ENCODE measurements at places on chromosomes 7 and 10. TPM values are rescaled to one million over a fixed set of nuclear protein-coding genes. Genes with fewer than 3 reads are reported as not detected.

COL1A2 gene
- polyA plus RNA-seq = 48.3 TPM

- no peak for DNase-seq
Observed at GRCh38 chr10:34187201-34187600, 627.9 kb downstream of the PARD3 start.

NUTM2B gene
- 4.3 TPM for polyA plus RNA-seq

GRCh38 chr10:3729397-3729976 is 55.5 kb downstream of the KLF6 start:
- DNase-seq = no peak

DNA sequence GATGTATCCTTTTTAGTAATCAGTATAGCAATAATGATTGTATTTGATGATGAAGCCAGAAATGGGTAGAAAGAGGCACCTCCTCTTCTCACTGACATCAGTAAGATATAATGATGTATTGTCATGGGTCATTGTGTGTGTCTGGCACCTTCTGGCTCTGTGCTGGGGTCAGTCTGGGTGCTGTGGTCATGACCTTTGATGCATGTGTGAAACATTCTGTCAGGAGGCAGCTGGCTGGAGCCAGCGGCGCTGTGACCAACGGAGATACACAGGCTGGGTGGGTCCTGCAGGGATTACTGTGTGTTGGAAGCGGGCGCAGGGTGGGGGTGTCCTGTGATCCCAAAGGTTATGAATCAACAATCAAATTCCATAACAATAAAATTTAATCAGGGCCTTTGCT is 35.2 kb downstream of the EEPD1 start:
- no peak for DNase-seq

MKRN1 gene
- polyA plus RNA-seq = 41.8 TPM

GRCh38 chr7:105097619-105098018 is 83.6 kb downstream of the KMT2E start:
- no peak for DNase-seq

GRCh38 chr7:37040330-37040729 is 316.0 kb upstream of the AOAH start:
- no peak for DNase-seq

- DNase-seq = no peak
Observed at GRCh38 chr7:135714534-135715009, 13.4 kb downstream of the SLC13A4 start.

GRCh38 chr7:90232430-90232829 is 12.5 kb upstream of the CFAP69 start:
- no peak for DNase-seq

PNLIPRP1 gene
- 0.23 TPM for polyA plus RNA-seq

DNA sequence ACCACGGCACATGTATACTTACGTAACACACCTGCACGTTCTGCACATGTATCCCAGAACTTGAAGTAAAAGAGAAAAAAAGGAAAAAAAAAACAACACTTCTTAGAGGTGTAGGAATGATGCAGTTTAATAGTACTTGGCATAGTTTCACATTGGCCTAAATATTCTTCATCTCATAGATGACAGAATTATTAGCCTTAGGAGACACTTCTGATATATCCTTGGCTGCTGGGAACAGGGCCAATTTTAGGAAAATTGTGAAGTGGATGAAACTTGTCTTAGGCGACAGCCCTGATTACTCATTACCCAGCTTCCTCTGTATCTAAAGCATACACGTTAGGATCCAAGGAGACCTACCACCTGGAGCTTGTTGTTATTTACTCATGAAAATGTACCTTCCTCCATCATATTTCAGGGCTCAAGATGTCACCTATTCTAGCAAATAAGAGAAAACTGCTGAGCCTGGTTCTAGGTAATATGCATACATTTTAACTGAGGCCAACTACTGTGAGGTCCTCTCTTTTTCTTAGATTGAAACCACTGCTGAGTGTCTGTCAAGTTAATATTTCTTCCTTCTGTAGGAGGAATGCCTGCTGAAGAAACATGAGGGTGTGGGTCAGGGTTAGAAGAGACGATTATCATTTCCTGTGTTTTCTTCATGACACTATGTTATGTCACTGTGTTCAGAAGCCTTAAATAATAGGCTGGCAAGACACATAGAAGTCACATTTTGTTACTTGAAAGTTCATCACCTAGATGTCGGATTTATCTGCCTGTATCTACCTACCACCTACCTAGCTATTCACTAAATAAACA is 44.3 kb downstream of the CPED1 start:
- no peak for DNase-seq

DNA sequence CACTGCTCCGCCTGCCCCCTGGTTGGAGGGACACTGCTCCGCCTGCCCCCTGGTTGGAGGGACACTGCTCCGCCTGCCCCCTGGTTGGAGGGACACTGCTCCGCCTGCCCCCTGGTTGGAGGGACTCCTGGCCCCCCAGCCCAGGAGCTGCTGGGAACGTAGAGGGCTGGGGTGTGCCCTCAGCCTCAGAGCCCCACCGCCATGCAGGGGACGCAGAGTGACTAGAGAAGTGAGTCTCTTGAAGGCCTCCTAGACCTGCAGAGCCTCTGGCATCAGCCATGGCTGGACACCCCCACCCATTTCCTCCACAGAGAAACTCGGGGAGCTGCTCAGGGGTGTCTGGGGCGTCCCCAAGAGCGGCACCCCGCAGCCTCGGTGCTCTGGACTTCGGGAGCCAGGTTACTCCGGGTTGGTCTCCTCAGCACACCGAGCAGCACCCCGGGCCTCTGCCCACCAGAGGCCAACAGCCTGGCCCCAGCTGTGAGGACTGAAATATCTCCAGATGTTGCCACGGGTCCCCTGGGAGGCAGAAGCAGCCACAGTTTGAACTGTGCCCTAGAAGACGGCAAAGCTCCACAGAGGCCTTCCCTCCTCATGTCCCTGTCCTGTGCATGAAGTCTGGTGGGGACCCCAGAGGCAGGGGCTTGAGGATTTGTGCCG is 191.9 kb downstream of the ELFN1 start:
- DNase-seq = no peak

DENND2A gene
- polyA plus RNA-seq = 7.7 TPM

GRCh38 chr7:45146531-45147379 is 10.8 kb upstream of the RAMP3 start:
- peak; percentile 56 for DNase-seq

- no peak for DNase-seq
Observed at GRCh38 chr10:75444781-75445386, 13.5 kb downstream of the LRMDA start.

GRCh38 chr7:8018961-8019360 is 50.4 kb downstream of the GLCCI1 start:
- no peak for DNase-seq

DIP2C gene
- polyA plus RNA-seq = 3.4 TPM

GRCh38 chr7:69966766-69967591 is 368.7 kb downstream of the AUTS2 start:
- no peak for DNase-seq

DNA sequence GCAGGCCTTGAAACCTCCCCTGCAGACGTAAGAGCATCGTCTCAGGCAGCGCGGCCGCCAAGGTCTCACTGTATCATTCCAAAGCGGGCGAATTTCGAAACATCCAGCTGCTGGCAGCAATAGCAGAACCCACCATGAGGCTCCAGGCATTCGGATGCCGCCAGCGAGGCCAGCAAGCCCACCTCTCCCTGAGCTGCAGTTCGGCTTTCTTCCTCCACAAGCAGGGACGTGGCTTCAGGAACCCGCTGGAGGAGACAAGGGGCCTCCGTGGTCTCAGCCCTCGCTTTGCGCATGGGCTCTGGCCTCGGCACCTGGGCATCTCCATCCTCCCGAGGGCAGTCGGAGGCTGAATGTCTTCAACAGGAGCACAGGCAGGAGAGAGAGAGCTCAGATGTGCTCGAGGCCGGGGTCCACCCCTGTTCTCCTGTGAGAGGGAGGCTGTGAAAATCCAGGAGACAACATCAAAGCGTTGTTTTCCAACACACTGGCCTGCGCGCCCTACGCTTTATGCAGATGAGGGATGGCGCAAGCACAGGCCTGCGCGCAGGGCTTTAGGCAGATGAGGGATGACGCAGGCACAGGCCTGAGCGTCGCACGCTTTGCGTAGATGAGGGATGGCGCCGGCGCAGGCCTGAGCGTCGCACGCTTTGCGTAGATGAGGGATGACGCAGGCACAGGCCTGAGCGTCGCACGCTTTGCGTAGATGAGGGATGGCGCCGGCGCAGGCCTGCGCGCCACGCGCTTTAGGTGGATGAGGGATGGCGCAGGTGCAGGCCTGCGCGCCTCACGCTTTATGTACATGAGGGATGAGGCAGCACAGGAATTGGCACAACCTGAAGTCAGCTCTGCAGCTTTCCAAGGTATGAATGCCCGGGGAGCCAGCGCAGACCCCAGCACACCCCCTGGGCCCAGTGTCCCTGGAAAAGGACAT is 103.2 kb downstream of the WDR37 start:
- DNase-seq = peak; percentile 51

GRCh38 chr7:99563650-99564049 is 5.2 kb downstream of the ZNF655 start:
- no peak for DNase-seq

HTR5A gene
- not detected for polyA plus RNA-seq

- DNase-seq = no peak
Observed at GRCh38 chr7:105816266-105816843, 60.0 kb downstream of the ATXN7L1 start.
